ENCODE measurements at places on chromosomes 12 and 14. TPM values are rescaled to one million over a fixed set of nuclear protein-coding genes. Genes with fewer than 3 reads are reported as not detected.

GRCh38 chr12:45191239-45191638, 24.7 kb upstream of the ANO6 start:
- DNase-seq: no peak

- no peak for DNase-seq
Measured at GRCh38 chr12:127214186-127214585, 1052.8 kb upstream of the TMEM132C start.

DNA sequence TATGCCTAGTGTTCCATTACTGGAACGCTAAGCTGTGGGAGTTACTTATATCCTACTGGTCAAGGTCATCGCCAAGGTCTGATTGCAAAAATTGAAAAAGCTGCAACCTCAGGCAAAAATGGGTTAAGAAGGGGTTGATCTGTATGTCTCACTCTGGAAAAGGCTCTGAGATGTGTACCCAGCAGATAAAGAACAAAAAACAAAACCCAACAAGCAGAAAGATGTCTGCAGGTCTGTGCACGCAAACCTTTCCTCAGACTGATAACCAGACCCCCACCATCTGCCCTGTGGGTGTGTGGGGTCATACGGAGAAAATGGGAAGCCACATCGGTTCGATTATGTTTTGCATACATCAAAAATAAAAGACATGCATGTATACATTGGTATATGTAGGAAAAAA, 56.4 kb downstream of the TESC start:
- no peak for DNase-seq

- no peak for DNase-seq
Measured at GRCh38 chr12:7155471-7156034, 25.4 kb downstream of the CLSTN3 start.

DNA sequence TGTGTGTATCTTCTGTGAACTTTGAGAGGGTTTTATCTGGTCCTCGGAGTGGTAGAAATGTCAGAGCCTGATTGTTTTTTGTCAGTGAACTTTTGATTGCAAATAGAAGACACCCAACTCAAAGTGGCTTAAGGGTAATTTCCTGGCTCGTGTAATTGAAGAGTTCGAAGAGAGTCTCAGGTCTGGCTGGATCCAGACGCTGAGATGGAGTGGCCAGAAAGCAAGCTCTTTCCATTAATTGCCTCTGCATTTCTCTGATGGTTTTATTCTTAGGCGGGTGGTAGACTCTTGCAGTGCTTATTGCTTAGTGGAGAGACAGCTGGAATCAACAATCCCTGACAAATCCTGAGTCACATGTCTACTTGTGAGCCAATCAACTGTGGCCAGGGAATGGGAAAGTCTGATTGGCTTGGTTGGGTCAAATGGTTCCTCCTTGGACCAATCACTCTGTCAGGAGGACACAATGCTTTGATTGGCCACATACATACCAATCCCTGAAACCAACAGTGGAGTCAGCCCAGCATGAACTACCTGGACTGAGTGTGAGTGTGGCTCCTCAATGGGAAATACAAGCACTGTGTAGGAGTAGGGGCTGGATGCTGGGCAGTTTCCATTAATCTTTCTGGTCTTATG, 330.5 kb downstream of the AACS start:
- no peak for DNase-seq

- DNase-seq: no peak
Measured at GRCh38 chr14:57080691-57081090, 188.0 kb downstream of the EXOC5 start.

- no peak for DNase-seq
Measured at GRCh38 chr14:58414845-58415244, 12.5 kb downstream of the TIMM9 start.

ZCCHC8 gene
- 20.8 TPM for total RNA-seq

GRCh38 chr12:51766067-51766676, 82.3 kb downstream of the FIGNL2 start:
- DNase-seq: no peak

CLMN gene
- 2.6 TPM for total RNA-seq

DNA sequence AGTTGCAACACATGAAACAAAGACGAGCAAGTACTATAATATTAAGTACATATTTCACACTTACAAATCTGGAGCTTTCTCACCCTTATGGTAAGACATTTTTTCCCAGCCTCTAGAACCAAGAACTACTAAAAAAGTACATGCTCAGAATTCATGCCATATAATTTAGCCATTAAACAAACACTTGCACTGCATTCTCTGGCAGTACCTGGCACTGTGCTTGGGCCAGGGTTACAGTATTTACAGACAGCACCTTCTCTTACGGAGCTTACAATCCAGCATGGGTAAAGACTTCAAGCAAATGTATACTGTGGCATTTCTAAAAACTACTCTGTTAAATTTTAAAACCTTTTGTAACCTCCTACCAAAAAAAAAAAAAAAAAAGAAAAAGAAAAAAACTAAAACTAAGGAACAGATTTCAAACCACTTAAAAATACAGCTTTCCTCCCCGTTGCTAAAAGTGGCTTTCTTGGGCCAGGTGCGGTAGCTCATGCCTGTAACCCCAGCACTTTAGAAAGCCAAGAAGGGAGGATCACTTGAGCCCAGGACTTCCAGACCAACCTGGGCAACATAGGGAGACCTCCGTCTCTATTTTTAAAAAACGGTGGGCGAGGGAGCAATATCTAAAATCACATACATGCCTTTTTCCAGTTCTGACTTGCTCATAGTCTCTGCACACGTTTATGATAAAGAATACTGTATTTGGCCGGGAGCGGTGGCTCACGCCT, 956 bp downstream of the GNPTAB start:
- DNase-seq: no peak

DNA sequence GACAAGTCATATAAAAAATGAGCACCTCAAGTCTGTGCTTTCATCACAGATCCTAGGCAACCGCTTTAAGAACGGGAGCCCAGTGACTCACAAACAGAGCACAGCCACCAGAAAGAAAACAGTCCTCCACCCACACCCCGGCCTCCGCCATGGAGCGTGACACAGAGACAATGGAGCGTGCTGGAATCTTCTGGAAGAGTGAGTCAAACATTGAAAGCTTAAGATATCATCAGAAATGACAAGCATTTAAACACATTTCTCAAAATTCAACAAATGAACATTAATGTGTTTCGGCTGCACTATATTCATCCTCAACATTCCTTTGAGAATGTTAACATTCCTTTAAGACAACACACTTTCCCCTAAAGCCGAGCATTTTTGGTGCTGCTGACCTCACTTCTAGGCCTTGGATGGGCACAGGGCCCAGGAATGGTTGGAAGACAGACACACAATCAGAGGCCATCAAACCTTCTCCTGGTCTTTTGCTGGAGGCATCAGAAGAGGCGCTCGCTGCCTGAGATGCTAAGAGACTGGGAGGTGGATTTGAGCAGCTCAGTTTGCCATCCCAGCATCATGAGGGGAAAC, 23.6 kb upstream of the TMEM132D start:
- no peak for DNase-seq

GRCh38 chr14:89243286-89243685, 173.7 kb downstream of the FOXN3 start:
- DNase-seq: no peak

NTF3 gene
- not detected for total RNA-seq

PSMC6 gene
- total RNA-seq: 49.3 TPM

GRCh38 chr12:88420457-88420856, 159.8 kb downstream of the KITLG start:
- DNase-seq: no peak

DNA sequence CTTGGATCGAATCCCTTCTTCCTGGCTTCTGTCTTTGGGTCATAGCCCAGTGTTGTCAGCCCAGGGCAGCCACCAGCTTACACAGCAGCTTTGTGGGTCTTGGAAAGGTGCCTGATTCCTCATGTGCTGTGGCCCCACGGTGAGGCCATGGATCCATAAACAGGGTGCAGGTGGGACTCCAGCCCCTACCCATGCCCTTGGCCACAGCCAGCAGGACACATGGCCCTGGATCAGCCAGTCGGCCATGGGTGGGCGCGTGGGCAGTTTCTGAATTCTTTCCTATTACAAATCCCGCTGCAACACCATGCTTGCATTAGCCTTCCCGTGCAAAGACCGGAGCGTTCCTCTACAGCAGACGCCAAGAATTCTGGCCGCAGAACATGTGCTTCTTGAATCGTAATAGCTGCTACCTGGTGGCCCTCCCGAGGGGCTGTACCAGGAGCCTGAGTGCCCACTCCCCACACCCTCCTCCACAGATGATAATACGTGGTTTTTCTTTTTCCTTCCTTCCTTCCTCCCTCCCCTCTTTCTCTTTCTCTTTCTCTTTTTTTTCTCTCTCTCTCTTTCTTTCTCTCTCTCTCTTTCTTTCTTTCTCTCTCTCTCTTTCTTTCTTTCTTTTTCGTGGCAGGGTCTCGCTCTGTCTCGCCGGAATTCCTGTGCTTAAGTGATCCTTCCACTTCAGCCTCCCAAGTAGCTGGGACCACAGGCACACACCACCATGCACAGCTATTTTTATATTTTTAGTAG, 2.9 kb upstream of the MMP17 start:
- DNase-seq: no peak

All from glomerular endothelial cell (primary cell).